BJ (cell line): ENCODE measurements at places on chromosomes 2 and 18.

GRCh38 chr2:99694331-99694730 lies 204.5 kb upstream of the REV1 start:
- DNase-seq = no peak

- DNase-seq = peak; percentile 30
These were observed 158.9 kb downstream of the CCDC148 start for GRCh38 chr2:158297606-158298005.

- no peak for DNase-seq
These were observed 239.0 kb downstream of the CCDC178 start for GRCh38 chr18:33201509-33201926.

DNA sequence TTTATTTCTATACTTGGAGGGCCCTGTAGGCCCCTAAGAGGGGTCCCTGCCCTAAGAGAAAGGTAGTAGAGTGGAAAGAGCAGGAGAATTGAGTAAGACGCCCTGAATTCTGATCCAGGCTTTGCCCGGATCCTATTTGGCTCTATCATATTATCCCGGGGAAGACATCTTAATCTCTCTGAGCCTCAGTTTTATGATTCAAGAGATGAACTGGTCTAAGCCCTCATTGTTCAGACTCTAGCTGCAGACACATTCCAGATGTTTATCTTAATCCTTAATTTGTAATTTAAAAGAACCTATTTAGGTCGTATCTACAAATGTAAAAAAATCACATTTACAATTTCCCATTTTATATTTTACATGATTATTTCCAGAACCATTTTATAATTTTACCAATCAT lies 220.1 kb downstream of the AGPS start:
- no peak for DNase-seq

DNA sequence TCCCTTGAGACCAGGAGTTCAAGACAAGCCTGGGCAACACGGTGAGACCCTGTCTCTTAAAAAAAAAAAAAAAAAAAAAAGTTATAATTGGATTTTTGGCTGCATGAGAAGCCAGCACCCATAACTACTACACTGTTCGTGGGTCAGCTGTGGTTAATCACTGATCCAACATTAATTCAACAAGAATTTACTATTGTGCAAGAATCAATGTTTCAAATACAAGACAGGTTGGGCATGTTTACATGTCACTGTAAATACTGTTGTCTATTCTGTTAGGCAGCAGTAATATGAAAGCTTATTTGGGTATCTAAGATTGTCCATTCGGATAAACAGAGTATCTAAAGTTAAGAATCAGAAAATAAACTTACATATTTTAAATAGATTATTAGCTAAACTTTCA lies 62.3 kb downstream of the ESCO1 start:
- no peak for DNase-seq

GRCh38 chr2:28419443-28420270 lies 27.0 kb downstream of the FOSL2 start:
- no peak for DNase-seq

GRCh38 chr2:105557021-105557920 lies 158.4 kb upstream of the FHL2 start:
- DNase-seq = no peak

- DNase-seq = no peak
These were observed 15.0 kb upstream of the MAT2A start for GRCh38 chr2:85523903-85524335.

DNA sequence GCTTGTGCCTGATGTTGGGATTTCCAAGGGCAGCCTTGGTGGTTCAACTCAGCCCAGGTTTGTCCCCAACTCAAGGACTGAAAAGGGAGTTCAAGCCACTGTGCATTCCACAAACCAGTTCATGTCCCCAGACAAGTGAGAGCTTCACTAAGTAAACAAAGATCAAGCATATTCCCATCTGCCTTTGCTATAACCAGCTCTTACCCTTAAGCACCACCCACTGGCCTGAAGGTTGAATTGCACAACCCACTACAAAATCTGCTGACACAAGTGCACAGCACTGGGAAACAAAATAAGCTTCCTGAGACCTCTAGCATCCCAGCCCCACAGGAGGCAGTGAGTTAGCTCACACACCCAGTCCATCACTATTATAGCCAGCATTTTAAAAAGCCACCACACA lies 516.7 kb downstream of the NR4A2 start:
- no peak for DNase-seq

GRCh38 chr2:50951437-50951836 lies 80.5 kb downstream of the NRXN1 start:
- no peak for DNase-seq

DNA sequence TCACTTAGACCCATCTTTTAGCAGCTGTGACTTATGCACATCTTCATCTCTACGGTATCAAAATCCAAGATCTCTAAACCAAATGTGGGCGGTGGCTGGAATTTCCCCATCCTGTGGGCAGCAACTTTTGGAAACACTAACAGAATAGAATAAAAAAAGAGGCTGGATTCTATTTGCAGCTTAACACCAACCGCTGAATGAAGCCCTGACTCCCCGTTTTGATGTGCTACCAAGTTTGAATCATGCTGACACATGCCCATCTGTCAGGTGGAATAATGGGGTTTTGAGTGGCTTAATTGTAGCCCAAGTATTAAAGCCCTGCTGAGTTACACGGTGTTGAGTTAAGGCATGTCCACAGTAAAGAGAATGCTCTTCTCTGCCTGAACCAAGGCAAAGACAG lies 165.2 kb downstream of the MTCL1 start:
- DNase-seq = no peak

DNA sequence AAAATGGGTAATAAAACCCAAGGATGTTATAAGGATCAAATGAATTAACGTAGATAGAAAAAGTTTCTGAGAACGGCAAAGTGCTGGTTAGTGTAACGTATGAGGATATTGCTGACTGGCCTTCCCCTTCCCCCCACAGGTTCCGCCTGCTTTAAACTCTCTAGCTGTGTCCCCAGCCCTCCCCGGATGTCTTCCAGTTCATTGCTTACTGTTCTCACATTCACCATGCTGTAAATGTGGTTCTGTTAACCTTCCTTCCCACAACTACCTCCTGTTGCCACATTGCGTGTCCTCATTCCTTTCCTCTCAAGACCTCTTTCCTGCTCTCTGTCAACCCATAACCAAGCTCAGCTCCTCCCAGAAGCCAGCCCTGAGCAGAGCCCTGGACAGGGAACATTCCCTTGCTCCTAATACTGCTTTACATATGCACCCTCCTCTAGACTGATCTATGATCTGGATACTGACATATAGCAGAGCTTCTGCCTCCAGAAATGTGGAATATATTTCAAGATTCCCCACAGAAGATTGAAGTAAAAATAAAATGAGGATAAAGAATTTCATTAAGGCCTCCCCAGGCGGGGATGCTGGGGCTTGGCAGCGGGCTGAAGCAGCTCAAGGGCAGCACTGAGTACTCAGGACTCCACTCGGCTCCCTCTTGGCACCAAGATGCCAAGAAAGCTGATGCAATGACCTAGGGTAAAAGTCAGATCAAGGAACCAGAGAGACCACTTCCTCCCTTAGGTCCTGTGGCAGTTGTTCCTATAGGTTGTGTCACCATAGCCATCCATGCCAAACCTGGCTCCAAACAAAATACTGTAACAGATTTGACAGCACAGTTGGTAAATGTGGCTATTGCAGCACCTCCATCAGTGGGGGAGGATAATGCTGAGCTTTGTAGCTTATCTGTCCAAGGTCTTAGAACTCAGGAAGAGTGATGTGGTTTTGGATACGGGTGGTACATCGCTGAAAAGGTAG lies 136.4 kb upstream of the PIK3C3 start:
- no peak for DNase-seq
